ENCODE measurements at places on chromosomes 12 and 14.

GRCh38 chr14:65772466-65772865 lies 359.9 kb downstream of the FUT8 start:
- no peak for DNase-seq

DNA sequence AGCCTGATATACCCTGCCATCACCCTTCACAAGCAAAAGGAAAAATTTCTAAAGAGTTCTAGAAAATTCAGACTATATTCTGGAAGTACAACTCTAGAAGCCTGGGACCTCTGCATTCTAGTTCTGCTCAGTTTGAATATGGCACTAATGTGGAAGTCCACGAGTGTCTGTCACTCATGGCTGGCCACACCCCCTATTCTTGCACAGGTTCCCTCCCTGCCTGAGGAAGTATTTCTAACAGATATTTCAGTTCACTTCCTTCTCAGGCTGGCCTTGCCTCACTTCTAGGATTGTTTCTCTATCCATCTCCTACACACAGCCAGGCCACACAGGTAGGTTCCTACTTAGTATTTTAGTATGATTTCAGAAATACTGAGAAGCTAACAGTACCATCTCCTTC lies 67.4 kb downstream of the PHLDA1 start:
- DNase-seq: peak; percentile 94

- DNase-seq: no peak
These were observed 314.2 kb upstream of the RGS6 start for GRCh38 chr14:71618047-71618446.

DNA sequence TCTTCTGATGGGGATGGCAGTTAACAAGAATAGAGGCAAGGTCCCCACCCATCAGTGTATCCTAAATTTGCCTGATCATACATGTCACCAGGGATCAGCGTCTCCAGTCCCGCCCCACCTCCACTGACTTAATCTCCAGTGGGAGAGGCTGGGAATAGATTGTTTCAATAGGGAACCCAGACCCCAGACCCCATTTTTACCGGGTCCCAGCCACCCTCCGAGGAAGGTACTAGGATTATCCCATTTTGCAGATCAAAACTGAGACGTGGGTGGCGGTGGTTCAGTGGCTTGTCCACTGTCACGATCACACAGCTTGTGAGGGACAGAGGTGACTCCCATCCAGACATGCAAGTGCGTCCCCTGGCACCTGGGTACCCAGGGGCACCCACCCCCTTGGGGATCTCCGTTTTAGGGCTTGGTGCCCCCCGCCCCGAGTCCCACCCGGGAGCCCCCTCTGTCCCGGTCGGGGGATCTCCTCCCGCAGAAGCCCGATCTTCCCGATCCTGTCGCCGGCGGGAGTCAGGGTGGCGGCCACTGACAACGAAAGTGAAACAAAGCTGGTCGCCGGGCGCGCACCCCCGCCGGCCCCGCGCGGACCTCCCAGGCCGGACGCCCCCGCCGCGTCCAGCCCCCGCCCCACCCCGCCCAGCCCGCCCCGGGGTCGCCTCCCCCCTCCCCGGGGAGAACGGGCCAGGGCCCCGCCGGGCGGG lies 523 bp downstream of the WSB2 start:
- DNase-seq: peak; percentile 67

DNA sequence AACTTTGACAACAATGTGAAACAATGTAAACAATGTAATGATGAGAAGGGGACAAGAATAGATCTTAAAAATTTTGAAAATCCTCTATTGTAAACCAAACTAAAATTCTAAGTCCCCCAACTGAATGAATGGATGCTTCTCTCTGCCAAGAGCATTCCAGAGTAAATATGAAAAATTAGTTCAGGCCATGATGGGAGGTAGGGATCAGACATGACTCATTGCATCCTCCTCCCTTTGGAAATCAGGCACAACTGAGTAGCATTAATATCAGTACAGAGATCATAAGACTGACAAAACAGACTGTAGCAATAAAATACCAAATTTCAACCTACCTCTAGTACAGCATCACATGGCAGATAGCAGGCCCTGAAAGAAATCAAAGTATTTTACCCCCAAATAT lies 559.9 kb downstream of the C12orf50 start:
- DNase-seq: no peak

- no peak for DNase-seq
These were observed 1093.4 kb upstream of the FLRT2 start for GRCh38 chr14:84436528-84436927.

GRCh38 chr14:20733684-20734429 lies 11.8 kb upstream of the EDDM3A start:
- DNase-seq: no peak

- DNase-seq: peak; percentile 58
These were observed 229.6 kb upstream of the EGLN3 start for GRCh38 chr14:34180434-34180833.

DNA sequence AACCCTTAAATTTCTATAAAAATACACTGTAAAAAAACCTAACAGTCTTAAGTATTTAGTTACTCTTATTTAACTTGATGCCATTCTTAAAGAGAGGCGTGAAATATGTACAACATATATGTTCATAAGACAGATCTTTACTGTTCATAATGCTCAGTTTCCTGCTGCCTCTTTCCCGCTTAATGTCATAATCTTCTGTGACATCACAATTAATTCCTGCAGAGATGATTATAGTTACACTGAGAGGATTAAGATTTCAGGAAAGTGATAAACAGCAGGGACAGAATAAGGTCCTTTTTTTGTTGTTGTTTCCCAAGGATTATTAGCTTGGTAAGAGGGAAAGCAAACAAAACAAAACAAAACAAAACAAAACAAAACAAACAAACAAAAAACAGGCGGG lies 801.4 kb downstream of the FLRT2 start:
- no peak for DNase-seq

DNA sequence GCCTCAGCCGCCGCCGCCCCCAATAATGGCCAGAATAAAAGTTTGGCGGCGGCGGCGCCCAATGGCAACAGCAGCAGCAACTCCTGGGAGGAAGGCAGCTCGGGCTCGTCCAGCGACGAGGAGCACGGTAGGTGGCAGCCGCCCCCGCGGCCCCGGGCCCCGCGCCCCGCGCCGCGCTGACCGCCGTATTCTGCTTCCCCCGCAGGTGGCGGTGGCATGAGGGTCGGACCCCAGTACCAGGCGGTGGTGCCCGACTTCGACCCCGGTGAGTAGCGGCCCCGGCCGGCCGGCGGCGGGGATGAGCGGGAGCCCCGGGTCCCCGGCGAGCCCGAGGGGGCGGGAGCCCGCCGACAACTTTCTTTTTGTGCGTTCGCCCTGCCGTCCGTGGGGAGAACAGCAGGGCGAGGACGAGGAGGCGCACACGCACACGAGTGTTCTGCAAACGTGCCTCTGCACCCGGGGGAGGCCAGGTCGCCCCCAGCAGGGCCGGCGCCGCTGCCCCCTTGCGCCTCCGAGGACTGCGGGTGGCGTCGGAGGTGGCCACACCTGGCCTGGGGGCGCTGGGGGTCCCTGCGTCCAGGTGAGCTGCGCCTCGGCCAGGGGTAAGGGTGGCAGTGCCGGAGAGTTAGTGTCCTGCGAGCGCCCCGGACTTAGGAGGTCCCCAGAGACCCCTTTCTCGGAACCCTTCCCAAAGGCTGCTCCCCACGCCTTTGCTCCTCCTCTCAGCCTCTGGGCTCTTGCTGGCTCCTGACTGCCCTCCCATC lies 794 bp downstream of the RCOR1 start:
- DNase-seq: peak; percentile 84

DNA sequence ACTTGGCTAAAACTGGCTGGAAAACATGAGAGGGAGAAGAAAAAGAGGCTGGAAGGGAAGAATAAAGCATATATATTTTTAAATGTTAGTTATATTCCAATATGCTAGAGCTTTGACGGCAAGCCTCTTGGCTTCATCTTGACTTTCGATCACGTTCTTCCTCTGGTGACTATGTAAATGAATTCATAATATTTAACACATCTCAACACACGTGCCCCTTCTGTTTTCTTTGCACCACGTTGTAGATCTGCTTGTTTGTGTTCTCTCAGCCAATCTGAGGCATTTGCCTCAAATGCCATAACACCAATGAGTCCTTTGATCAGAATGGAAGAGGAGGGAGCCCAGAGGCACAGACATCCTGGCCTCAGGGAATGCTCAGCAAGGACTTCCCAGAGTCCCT lies 45.4 kb upstream of the TRIM9 start:
- no peak for DNase-seq

DNA sequence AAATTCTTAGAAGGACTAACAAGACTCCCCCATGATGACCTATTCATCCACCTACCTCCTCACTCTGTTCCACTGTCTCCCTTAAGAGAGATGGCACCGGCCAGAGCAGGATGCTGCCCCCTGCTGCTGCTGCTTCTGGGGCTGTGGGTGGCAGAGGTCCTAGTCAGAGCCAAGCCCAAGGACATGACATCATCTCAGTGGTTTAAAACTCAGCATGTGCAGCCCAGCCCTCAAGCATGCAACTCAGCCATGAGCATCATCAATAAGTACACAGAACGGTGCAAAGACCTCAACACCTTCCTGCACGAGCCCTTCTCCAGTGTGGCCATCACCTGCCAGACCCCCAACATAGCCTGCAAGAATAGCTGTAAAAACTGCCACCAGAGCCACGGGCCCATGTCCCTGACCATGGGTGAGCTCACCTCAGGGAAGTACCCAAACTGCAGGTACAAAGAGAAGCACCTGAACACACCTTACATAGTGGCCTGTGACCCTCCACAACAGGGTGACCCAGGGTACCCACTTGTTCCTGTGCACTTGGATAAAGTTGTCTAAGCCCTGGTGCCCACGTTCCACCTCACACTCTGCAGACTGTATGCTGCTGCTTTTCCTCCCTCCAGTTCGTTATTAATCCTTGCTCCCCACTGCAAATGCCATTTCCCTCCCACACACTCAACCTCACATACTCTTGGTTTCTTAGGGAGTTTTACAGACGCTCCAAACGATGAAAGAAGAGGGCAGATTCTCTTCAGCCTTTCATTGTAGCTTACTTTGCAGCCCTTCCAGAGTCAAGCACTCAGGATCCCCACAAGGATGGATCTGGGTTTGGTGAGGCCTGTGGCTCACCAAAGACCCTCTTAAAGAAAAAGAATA lies at the start of gene RNASE8:
RNASE8 (plus strand) TSS at position 20 of the 873 bp plus-strand sequence; CDS start at position 91, 71 bp downstream.
- peak; percentile 57 for DNase-seq

DNA sequence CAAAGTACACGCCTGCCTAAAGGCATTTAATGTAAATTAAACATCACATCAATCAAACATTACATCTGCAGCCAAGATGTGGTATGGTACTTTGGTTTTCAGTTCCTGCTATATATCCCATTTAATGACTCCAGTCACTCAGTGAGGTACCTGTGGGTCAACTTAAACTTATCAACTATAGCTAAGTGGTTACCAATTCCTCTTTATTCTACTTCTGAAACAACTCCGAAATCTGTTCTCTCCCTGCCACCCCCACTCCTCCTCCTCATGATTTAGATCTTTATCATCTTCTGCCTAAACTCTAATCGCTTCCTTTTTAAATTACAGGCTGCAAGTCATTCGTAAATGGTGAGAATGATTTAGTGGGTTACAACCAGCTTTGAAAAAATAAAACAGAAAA lies 57.9 kb downstream of the BCL2L14 start:
- no peak for DNase-seq

DNA sequence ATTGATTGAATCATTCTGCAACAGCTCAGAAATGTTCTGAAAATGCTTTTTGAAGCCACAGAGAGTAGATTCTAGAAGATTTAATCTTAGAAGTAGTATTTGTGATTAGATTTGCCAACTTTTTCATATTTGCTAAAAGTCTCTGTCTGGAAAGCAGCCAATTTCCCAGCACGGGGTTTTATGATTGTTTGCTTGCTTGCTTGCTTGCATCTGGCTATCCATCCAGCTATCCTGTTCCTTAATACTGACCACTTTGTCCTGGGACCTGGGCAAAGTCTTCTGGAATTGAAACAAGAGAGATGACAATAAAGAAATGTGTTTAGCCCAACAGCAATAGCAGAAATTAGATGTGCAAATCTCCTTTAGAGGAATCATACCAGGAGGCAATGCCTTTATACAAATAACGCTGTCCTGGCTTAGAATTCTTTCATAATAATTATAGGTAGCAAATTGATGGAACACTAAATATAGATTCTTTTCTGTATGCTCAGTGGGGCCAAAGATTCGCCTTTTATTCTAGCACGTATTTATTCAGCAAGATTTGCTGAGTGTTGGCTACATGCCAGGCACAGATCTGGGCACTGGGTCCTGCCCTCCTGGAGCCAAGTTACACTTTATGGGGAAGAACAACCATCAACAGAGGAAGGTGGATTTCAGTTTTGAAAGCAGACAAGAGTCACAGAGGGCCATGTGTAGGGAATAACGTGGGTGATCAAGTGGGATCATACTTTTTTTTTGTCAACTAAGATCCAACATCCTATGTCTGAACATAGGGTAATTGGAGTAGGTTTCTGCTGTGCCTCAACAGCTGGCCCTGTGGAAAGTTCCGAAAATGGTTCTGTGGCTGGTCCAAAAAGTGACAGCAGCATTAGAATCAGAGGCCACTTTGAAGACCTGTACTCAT lies 25.3 kb downstream of the MYBPC1 start:
- DNase-seq: peak; percentile 20

GRCh38 chr12:53670971-53671370 lies 4.9 kb downstream of the ATP5MC2 start:
- DNase-seq: no peak

DNA sequence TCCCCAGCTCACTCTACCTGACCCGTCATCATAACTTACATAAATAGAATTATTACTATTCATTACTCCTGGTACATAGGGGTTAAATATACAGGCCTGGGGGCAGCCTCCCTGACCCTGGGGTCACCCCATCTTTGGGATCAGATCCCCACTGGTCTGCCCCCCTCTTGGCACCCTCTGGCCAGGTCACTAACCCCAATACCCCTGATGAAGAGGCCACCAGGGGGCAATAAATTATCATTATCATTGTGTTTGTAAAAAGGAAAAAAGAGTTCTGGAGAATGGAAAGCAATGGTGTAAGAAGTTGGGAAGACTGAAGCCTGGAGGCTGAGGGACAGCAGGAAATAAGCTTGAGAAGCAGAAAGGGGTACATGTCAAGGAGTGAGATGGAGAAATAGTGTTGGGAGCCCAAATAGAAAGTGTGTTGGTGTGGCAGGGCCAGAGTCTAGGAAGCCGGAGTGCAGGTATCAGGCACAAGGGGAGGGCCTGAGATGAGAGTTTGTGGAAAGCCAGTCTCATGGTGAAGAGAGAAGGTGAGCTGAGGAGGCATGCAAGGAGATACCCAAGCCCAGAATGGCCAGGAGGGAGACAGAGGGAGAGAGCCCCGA lies 6.1 kb upstream of the AAAS start:
- peak; percentile 58 for DNase-seq

- no peak for DNase-seq
These were observed 12.3 kb upstream of the FBXO21 start for GRCh38 chr12:117202556-117202955.

DNA sequence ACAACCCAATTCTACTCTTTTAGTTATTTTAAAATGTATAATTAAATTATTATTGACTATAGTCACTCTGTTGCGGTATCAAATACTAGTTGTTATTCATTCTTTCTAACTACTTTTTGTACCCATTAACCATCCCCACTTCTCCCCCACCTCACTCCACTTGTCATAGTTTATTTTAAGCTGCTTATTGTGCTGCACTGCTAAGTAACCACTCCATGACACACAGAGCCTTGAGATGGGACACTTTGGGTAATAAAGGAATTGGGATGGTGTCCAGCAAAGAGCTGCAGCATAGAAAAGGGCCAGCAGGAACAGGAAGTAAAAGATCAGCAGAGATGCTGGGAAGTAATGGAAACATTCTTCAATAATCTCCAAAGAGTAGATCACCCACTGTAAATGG lies 123.0 kb downstream of the RPS29 start:
- DNase-seq: no peak

All from suppressor macrophage (primary cell).